ENCODE measurements at places on chromosomes 7 and 10.
A peak's percentile ranks its signal among the peaks of the same experiment; 100 is the strongest.

DNA sequence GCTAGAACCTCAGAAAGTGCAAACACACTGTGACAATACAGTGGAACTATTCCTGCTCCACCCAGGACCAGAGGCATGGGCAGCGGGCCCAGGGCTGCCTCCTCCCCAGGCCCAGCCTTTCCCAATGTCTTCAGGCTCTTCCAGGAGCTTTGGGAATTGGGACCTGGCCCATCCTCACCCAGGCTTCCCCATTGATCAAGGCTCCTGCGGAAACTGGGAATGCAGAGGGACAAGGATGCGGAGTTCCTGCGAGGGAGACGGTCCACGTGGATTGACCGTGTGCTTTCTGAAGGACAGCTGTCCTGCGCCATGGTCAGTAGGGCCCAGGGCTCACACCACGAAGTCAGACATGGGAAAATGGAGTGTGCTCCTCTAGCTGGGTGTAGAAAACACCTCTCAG lies 56.6 kb downstream of the CSGALNACT2 start:
- no peak for DNase-seq

GRCh38 chr10:97563337-97563736 lies 9.2 kb upstream of the ANKRD2 start:
- no peak for DNase-seq

DNA sequence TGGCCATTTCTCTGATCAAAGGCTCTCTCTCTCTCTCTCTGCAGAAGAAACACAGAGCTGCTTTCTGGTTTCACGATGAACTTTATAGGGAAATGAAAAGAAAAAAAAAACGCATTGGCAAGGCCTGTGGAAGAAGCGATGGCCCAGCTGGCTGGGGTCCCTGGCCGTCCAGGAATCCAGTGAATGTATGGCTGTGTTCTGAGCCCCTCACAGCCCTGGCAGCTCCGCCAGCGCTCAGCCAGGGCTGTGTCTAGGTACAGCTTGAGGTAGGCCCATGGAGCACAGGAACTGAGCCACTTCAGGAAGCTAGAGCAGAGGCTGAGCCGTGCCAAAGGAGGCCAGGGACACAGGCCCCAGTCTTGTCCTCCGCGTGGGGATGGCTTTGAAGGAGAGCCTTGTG lies 13.1 kb upstream of the UCMA start:
- no peak for DNase-seq

DNA sequence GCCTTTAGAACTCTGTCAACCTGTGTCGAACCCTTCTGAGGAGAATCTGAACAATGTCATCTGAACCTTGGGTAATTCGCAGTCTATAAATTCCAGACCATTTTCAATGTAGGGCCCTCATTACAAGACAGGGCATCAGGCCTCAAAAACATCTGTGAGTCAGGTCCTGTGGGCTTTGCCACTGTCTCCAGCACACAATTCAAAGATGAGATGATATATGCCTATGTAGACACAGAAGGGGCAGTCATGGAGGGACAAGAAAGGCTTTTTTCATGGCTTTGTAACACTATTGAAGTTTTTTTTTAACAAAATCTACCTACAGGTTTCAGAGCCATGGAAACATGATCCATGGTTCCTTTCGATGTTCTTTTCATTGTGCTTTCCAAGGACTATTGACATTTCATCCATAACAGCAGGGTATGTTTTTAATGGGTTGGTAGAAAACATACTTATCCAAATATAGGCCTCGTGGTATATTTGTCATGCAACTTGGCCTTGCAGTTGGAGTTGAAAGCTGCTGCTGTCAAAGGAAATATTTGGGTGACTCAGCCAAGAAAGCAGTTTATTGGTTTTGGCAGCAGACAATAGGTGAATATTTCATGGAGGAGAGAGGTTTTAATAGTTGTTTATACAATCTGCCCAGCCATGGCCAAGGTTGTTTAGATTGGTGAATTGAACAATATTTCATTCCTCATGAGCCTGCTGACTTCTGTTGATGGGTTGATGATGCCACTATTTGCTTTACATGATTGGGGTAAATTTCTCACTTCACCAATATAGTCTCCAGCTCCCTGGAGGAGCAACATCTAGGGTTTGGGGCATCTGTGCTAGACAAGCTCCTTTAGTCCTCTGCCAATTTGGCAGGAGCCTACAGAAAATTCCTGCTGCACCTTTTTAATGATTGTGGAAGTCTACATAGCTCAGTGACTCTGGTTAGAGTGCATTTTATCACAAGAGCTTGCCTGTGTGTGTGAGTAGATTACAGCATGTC lies 158.4 kb upstream of the TMEM72 start:
- DNase-seq = no peak

- no peak for DNase-seq
These were observed 3.9 kb downstream of the CLDN4 start for GRCh38 chr7:73834626-73835191.

- no peak for DNase-seq
These were observed 7.5 kb downstream of the MRPL43 start for GRCh38 chr10:100979791-100980272.

DNA sequence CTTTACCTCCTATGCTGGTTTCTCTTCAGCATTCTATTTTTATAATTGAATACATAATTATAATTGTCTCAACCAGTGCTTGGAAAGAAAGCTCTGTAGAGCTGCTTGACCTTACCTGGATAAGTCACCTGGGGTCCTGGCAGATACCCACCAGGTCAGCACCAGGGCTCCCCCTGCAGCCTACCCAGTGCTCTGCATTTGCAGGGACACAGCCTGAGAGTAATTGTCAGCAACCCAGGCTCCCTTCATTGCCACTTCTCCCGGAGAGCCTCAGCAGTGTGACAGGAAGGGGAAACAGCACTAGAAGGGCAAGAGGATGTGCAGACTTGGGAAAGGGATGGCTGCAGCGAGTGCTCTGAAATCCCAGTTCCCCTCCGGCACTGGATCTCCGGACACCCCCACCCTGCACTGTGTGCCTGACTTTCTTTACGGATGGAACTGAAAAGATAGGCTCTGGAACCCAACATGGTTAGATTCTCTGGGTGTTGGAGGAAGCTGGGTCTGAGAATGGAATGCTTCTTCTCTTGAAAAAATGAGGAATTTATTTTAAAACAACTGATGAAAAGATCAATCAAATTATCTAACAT lies 11.4 kb upstream of the PAX4 start:
- DNase-seq = no peak

DNA sequence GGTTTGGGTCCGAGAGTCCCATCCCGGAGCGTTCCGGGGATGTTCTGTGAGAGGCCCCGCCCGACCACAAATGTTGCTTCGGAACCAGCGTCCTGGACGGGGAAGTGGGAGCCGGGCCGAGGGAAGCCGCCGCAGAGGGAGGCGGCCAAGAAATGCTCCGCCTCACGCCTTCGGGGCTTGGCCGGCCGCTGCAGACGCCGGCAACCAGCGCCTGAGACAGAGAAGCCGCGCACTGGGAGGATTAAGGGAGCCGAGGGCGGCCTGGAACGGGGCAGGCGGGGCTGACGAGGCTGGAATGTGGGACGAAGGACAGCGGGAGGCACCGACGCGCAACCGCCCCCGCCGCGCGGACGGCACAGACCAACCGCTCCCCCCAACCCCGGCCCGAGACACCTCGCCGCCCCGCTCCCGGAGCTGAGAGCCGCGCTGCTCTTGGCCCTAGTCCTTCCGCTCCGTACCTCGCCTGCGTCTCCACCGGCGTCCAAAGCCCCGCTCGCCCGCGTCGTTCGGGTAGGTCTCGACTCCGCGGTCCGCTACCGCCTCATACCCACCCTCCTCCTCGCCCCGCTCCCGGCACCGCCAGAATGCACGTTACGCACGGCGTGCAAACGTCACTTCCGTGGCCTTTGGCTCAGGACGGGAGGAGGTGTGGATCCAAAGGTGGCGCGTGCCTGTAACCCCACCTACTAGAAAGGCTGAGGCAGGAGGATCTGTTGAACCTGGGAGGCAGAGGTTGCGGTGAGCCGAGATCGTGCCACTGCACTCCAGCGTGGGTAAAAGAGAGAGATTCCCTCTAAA lies 36.7 kb upstream of the KCTD7 start:
- peak; percentile 9 for DNase-seq

GRCh38 chr10:81862596-81862995 lies 12.4 kb upstream of the NRG3 start:
- no peak for DNase-seq

- DNase-seq = no peak
These were observed 116.4 kb upstream of the ASAH2 start for GRCh38 chr10:50367732-50368131.

DNA sequence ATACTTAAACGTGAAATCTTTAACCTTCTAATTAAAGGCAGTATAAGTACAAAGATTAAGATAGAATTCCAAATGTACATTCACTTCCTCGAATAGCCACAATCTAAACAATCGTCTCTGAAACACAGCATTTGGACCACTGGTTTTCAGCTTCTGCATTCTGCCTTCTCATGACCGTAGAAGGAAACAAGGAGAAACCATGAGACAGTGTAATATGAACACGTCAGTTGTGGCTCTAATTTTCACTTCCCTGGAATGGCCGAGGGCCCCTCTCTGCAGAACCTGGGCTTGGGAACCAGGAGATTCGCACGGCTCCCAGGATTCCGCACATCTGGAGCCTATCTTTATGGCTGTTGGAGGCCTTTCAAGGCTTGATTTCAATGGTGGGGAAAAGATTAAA lies 189.3 kb downstream of the KLF6 start:
- no peak for DNase-seq

GRCh38 chr10:4022473-4022872 lies 237.5 kb upstream of the KLF6 start:
- DNase-seq = no peak

DNA sequence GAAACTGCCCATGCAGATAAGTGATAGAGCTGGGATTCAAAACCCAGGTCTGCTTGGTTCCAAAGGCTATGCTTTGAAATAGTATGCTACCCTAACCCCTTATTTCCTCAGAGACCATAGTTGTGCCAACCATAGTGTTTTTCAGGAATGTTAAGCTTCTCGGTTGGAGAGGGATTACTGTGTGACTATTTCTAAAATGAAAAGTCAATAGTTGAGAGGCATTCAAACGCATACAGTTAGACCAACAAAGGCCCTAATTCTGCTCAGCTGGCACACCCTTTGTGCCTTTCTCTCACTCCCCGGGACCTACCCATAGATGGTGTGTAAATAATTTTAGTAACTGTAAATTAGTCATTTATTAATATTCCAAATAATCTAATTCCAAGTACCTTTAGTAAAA lies 64.6 kb upstream of the RNF148 start:
- no peak for DNase-seq

- no peak for DNase-seq
These were observed 424.3 kb downstream of the RPS24 start for GRCh38 chr10:78457804-78458482.

DNA sequence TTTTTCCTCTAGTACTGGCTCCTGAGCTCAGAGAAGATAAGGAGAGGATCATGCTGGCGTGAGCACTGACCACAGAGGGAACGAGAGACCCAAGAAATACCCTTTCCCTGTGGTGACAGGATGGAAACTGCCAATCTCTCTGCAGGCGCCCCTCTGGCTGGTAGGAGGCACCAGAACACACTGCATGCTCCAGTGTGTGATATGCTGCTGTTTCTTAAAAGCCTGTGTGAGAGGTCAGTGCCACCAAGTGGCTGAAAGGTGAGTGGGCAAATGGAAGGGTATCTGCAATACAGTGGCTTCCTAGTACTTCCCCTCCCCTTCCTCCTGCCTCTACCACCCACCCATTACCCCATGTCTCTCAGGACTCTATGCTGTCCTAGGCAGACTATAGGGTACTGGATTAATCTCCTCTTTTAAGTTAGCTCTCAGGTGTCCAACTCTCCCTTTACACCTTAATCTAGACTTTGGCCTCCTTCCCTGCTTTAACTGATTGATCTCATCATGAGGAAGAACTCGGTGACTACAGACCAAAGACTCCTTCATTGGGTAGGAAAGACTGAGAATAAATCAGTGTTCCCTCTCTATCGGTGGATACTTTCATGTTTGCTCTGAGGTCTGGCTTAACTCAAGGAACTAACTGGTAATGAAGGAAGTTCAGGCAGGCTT lies 283.6 kb downstream of the ADRA2A start:
- DNase-seq = no peak

DNA sequence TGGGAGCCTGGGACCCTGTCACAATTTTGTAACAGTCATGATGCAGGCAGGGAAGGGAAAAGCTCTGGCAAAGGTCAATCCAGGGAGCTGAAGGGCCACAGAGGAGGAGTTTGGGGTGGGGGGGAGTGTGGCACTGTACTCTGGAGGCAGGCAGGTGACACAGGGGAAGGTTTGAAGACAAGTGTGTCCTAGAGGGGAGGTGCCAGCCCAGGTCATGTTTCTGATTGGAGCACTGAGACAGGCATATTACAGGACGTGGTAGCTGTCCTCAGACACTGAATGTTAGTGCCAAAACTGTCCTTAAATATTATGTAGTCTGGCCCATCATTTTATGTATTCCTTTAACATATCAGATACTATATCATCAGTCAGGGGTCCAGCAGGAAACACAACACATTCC lies 75.6 kb upstream of the LRRC4 start:
- no peak for DNase-seq

DNA sequence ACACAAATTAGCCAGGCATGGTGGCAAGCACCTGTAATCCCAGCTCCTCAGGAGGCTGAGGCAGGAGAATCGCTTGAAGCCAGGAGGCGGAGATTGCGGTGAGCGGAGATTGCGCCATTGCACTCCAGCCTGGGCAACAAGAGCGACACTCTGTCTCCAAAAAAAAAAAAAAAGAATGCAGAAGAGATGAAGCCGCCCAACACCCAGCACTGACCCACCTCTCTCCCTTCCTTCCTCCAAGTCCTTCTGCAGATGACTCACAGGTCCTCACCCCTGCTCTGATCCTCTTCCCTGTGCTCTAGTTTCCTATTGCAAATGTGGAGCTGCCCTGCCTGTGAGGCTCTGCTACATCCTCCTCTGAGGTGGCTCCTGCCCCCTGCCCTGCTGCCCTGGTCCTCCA lies 22.0 kb upstream of the OPALIN start:
- no peak for DNase-seq

- no peak for DNase-seq
These were observed 14.1 kb downstream of the EPHB6 start for GRCh38 chr7:142868986-142869415.

DNA sequence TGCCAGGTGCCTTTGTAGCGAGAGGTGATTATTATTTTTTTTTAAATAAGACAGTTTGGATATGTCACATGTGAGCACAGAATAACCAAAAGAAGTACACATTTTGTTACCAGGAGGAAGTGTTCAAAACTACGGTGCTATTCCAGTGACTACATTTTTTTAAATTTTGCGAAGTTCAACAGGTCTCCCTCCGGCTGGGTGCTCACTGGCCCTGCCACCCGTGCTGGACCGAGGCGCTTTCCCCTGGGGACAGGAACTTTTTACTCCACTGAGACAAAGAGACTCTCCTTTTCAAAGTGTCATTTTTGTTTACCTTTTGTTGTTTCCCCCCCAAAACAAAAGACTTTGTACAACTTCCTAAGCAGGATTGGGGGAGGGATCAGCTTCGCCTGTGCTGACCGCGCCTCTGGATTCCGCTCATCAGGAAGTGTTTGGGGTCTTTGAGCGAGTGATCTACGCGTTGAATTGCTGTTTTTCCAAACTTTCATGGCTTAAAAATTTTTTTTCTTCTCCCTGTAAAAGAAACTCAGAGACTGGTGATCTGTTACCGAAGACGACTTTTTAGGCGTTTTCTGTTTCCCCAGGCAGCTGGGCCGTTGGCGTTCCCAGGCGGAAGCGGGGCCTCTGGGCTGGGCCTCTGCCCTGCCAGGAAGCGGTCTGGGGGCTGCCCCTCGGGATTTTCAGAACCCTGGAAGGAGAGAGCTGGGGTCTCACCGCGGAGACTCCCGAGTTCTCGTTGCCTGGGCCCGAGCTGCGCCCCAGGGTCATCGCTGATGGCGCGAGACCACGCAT lies 7.2 kb downstream of the EN2 start:
- no peak for DNase-seq

GRCh38 chr10:72541337-72541736 lies 84.5 kb downstream of the MICU1 start:
- no peak for DNase-seq

- DNase-seq = no peak
These were observed 175.5 kb upstream of the ITGB1 start for GRCh38 chr10:33133557-33133956.

All from NCI-H1417 treated with DMSO at 0.1 percent for 48 hours (cell line).